NCI-H526 (cell line): ENCODE measurements at places on chromosomes 6 and 20.

DNA sequence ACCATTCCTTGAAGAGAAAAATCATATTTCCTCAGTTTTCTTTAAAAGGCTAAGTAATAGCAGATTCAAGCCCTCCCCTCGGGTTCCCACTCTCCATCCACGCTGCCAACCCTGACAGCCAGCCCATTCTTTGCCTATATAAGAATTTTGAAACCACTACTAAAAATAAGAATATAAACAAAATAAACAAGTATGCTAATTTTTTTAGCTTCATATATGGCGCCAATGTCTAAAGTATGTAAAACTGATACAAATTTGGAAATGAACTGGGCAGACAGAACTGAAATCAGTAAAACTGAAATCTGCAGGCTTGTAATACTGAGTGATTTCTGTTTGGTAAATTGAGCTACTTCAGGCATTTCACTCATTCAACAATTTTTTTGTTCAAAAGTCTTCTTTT, 19.0 kb downstream of the ELOVL2 start:
- no peak for DNase-seq

- DNase-seq: peak; percentile 71
These were observed 3.3 kb downstream of the VEGFA start for GRCh38 chr6:43773050-43773979.

- DNase-seq: peak; percentile 44
These were observed 5.4 kb downstream of the METTL24 start for GRCh38 chr6:110352563-110353262.

DNA sequence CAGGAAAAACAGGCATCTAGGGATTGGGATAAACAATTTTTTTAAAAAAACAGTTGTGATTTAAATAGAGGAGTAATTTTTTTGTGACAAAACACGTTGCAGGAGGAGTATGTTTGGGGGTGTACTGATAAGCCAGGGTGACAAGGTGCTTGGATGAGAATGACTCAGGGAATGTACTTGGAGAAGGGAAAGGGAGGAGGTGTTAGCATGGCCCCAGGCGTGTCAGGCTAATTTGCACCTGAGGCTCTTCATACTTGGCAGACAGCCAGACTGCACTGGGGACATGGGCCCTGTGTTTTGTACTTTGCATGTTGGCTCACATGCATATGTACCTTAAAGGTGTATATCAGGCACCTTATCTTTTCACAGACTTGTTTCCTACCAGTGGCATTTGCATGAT, 22.8 kb downstream of the PANK2 start:
- DNase-seq: peak; percentile 57

DNA sequence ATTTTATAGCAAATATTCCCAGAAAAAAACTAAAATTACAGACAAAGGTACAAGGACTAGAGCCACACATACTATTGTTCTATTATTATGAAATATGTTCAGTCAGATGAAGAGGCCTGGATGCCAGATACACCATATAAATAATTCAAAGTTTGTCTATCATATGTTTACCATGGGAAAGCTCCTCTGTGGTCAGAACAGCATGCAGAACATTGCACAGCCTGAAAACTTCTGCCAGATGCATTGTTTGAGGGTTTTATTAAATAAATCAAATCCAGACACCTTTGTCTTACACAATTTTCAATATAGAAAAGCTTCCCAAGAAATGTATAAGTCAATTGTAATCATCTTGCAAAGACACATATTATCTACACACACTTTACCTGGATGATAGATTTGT, 35.0 kb upstream of the COL21A1 start:
- no peak for DNase-seq

DNA sequence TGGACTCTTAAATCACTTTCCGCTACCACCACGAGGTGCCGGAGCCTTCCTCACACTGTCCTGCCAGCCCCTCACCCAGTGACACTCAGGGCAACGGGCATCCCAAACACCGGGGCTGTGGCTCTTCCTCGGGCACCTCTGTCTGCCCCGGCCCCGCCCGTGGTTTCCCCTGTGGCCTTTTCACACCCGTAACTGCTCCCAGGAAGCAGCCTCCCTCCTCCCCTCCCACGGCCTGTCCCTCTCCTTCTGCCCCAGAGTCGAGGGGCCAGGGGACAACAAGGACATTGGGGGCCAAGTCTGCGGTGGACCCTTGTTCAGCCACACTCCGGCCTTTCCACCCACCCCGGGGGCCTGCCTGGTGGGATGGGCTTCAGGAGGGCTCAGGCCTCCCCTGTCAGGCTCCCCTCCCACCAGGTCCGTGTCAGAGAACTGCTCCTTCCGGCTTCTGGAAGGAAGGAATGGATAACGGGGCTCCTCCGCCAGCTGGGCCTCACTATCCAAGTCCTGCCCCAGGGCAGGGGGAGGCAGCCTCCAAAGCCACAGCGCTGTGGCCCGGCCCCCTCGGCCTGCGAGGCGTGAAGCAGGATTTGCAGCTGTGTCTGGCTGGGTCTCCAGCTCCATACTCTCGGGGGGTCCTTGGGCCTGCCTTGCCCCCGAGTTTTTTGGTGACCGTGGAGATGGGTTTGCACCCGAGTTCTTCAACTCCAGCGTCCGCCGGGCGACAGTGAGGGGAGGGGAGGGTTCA, 54.7 kb upstream of the CHRNA4 start:
- DNase-seq: no peak

- DNase-seq: no peak
These were observed 49.3 kb upstream of the CD2AP start for GRCh38 chr6:47428288-47428687.

DNA sequence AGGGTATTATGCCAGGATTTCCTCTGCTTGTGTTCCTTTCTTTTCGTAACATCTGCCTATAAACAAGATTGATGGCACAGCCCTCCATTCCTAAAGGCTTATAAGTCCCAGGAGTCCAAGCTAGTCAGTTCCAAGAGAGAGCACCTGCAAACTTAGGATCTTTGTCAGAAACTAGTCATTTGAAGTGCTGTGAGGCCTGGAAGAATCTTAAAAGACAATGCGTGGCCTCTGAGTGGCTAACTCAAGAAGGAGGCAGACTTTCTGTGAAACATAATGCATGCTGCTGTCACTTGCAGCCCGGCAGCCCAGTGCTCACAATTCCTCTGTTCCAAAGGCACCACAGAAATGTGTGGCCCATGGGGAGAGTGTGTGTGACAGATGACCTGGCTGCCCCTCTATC, 135.0 kb upstream of the SUPT3H start:
- DNase-seq: no peak

DNA sequence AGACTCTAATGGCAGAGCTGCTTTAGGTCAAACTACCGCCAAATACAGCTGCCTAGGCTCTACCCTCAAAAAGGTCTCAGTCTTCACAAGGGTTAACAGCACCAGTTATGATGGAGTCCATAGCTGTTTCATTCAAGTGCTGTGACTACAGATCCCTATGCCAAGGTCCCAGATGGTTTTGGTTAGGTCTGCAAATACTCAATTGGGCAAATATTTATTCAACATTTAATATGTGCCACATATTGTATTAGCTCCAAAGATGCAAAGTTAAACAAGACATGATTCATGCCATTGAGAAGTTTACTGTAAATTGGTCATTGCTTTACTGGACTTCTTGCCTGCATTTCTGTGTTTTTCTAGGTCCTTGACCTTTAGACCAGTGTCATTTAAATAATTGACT, 55.8 kb upstream of the TFAP2D start:
- DNase-seq: no peak

DNA sequence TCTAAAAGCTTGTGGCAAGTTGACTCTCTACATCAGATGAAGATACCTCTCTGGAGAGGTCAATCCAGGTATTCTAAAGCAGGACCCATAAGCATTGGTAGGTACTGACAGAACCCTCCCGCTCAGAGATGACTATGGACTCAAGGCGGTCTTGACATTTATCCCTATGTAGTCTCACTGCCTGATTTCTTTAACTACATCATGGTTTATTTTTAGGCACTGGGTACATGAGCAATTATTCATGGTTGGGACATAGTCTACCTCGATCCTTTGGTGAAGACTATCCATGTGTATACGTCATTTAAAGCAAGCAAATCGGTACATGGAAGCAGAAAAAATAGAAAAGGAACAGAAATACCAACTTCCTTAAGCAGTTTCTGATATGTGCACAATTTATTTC, 136.2 kb upstream of the TAB2 start:
- no peak for DNase-seq
